ENCODE measurements at places on chromosomes 12 and 14.

DNA sequence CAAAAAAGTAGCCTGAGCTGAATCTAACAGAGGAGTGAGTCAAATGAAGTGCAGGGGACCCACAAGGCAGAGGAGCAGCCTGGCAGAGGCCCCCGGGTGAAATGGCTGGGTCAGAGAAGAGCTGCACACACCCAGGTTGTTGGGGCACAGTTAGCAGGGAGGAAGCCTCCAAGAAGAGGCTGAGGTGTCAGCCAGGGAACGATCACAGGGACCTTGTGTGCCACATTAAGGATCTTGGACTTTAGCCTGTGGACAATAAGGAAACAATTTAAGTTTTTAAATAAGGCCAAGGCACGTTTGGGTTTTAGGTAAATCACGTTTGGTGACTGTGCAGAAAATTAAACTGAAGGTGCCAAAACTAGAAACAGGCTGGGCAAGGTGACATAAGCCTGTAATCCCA, 35.1 kb downstream of the OR10P1 start:
- DNase-seq: no peak

- DNase-seq: no peak
Observed at GRCh38 chr12:132886529-132887477, 602 bp downstream of the CHFR start.

DNA sequence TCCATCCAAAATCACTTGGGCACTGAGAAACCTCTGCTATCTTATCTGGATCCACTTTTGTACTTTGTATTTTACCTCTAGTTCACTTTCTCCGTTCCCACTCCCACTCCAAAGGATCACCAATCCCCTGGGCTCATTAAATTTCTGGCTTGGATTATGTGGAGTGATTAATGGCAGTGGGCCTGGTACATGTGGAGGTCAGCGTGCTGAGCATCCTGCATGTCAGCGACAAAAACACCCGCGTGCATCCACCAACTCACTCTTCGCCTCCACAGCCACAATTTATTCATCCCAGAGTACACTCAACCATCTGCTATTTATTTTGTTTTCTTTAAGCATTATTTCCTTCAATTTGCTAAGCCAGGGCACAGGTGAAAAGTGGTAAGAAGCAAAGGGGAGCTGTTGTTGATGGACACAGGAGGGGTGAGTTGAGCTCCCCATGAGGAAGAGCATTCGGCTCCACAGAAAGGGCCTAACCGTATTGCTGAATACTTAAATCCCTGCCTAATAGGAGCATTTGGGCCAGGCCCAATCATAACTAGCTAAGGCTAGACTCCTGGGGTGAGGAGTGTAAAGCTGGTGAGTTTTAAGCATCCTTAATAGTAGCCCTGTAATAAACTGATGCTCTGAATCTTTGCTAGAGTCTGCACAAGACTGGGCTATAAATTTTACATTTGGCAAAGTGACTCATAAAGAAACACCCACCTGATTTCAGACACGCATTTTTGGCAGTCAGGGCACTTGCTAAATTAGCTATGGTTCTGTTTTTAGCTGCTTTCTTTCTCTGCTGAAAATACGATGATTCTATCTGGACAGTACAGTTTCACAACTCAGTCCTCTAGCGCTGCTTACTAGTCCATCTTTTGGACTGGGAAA, 137.8 kb downstream of the SLC25A21 start:
- DNase-seq: no peak

- no peak for DNase-seq
Observed at GRCh38 chr12:131422187-131422520, 288.7 kb upstream of the SFSWAP start.

DNA sequence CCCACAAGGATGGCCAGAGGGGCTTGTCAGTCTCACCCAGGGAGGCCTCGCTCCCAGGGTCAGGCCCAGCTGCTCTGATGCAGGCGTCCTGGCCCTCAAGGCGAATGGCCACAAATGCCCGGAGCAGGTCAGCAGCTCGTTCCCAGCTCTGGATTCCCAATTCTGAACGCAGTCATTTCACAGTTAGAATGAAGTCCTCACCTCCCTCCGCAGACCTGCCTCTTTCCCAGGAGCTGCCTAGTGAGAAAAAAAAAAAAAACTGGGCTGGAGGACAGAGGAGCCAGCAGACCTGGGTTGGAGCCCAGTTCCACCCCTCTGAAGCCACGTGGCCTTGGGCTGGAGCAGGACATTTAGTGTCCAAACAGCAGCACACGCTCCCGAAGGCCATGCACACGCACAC, 62.2 kb upstream of the DIO3 start:
- DNase-seq: no peak

DNA sequence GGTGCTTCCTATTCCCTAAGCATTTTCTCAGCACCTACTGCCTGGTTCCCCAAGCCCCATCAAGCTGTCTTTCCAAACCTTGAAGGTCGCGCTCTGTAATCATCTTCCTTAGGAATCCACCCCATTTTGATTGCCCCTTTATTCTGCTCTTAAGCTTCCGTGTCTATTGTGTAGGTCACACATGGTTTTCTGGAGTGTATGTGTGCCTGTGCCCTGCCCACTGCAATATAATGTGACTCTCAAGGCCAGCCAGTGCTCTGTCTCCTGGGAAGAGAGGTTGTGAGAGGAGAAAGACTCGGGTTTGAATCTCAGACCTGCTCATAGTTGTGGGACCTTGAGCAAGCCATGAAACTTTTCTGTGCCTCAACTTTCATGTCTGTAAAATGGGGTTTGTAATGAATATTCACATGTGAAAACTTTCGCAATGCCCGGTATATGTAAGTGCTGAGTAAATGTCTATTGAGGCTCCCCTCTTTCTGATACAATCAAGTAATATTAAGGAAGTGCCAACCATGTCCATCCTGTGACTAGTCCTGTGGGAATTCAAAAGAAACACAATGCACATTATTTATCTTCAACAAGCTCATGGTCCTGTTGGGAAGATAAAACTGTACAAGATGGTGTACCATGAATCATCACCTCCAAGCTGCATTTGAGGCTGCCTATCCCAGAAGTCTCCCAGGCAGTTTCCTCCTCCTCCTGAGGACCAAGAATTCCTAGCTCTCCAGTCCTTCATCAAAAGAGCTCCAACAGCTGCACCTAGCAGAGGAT, 774 bp upstream of the KRT75 start:
- DNase-seq: no peak

GRCh38 chr14:63893701-63894458, 41.1 kb downstream of the SYNE2 start:
- no peak for DNase-seq

DNA sequence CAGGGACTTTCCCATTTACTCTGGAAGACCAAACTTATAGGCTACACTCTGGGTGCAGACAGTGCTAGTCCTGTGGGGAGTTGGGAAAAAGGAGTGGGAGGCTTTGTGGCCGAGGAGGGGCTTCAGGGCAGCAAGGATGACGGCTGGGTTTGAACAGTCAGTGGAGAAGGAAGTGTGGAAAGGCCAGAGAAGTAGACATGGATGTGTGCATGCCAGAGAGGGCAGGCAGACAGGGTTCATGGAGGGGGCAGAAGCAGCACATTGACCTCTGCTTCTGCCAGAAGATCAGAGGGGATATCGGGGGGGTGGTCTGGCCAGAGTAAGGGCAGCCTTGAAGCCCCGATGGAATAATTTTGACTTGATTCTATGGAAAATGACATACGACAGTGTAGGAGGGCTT, 27.2 kb upstream of the KCNA5 start:
- no peak for DNase-seq
